ENCODE measurements at places on chromosomes 12 and 14.

DNA sequence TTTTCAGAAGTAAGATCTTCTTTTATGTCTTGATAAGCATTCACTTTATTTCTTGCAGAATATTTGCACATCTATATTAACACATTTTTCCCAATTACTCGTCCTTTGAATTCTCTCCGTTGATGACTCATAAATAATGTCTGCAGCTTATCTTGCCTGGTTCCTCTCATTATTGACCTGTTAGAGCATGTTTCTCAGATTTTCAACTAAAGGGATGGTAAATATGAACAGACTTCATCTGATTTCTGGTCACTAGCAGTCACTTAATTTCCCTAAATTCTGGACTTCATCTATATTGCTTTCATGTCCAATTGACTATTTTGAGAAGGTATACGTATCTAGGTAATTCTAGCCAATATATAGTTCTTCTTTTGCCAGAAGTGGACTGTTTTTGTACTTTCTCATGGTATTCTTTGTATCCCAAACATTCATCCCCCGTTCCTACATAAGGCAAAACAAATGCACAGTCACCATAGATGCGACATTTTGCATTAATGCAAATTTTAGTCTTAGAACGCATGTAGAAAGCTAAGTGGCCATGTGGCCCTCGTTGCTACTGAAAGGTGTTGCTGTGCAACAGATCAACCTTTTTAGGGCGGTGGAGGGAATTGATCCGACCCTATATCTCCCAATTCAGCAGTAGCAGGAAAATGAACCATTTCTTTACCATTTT lies 6.2 kb downstream of the PIK3C2G start:
- DNase-seq: no peak

DNA sequence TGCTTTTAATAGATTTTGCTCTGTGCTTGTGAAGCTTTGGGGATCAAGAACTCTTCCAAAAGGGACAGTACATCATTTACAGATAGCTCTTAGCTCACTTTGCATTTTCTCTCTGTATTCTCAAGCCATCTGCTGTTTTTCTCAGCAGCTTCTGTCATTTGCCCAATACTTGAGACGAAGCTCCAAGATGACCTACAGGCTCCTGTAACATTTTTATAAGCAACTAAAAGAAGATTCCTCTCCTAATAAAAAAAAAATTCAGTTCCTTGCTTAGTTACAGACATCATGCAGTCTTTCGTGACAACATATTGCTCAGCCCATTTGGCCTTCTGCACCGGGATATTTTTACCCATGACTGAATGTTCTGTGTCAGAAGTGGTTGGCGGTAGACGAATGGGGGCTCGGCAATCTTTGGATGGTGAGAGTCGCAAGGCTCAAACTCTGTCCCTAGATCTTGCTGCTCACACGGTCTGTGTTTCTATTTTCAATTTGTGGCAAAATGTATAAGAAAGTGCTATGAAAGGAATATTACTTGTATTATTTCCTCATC lies 215.6 kb downstream of the FSCB start:
- DNase-seq: no peak

DNA sequence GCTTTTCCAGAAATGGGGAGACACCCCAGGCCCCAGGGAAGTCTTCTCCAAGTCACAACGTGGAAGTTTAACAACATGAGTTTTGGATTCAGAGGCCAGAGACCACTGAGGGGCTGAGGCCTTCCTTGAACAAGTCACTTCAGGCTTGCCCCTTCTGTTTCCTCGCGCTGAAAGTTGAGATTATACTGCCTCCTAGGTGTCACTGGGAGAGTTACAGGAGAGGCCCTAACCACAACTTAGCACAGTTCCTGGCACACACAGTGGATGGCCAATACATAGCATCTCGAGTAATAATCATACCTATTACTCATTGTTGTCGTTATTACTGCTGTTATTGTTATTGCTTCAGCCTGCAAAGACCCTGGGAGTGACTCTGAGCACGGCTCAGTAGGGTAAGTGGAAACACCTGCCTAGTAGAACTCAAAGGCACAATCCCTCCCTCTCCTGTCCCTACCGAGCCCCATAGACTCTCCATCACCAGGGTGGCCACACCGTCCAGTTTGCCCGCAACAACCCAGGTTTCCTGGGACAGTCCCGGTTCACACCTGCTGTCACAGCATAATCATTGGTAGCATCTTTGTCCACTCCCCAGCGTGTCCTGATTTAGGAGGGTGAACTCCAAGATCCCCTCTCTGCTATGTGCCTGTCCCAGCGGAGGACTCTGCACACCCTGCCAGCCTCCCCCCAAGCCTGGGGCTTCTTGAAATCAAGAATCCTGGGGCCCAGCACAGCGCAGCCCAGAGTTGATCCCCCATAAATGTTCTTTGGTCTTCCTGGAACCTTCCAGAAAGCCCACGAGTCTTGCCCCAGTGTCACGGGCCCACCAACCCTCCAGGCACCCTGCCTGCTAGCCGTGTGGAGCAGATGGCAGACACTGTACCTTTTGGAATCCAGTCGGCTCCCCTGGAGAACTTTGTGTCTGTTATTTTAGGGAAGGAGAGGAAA lies 85.0 kb downstream of the SYNE3 start:
- peak; percentile 76 for DNase-seq

GRCh38 chr14:102241147-102241546 lies 63.8 kb downstream of the MOK start:
- no peak for DNase-seq

GRCh38 chr12:92634730-92635129 lies 68.1 kb upstream of the PLEKHG7 start:
- DNase-seq: no peak

DNA sequence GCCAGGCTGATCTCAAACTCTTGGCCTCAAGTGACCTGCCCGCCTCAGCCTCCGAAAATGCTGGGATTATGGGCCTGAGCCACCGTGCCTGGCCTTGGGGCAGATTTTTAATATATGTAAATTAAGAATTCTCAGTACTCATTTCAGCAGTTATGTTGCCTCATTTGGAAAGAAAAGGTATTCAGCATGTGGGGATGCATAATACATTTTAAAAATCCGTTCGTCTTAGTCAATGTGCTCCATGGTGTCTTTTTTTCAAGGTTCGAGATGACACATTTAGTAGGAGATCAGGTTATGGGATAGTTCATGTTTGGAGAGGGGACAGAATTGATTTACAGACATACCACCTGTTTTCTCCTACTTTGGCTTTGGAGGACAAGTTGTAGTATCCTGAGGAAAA lies 10.2 kb downstream of the SYNE2 start:
- no peak for DNase-seq

DNA sequence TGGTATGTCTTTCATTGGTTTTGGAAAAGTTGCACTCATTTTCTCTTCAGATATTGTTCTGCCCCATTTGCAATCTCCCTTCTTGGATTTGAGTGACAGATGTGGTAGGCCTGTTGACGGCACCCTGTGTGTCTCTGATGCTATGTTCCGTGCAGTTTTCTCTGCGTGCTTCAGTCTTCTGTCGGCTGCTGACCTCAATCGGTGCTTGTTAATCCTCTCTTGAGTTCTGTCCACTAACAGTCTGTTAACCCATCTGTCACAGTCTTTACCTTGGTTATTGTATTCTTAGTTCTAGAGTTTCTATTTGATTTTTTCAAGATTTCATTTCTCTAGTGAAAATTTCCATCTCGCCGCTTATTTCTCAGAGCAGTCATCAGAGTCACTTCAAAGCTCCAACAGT lies 20.7 kb upstream of the PLD4 start:
- DNase-seq: no peak

GRCh38 chr12:82955043-82955442 lies 268.3 kb downstream of the TMTC2 start:
- DNase-seq: no peak

DNA sequence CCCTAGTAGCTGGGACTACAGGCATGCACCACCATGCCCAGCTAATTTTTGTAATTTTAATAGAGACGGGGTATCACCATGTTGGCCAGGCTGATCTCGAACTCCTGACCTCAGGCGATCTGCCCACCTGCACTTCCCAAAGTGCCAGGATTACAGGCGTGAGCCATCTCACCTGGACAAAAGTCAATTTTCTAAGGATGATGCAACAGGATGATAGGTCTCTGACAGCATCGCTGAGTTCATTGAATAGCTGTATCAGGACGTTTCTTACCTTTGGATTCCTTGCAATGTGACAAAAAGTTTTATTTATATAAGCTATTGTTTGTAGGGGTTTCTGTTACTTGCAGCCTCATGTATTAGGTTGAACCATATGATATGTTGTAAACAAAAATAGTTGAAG lies 55.5 kb upstream of the PCED1B start:
- no peak for DNase-seq
